ENCODE measurements at places on chromosomes 12 and 14. TPM values are rescaled to one million over a fixed set of nuclear protein-coding genes. Genes with fewer than 3 reads are reported as not detected.

The GZMB gene
- total RNA-seq: not detected

The SAMD15 gene
- total RNA-seq: 2.2 TPM

The PLBD1 gene
- total RNA-seq: 1.4 TPM

The PRR4 gene
- total RNA-seq: 1.1 TPM

The CLSTN3 gene
- total RNA-seq: 20.7 TPM

The OR11G2 gene
- not detected for total RNA-seq

The DCN gene
- total RNA-seq: 87.0 TPM

The SLCO1B1 gene
- total RNA-seq: not detected

Measured in uterine smooth muscle cell (primary cell).